ENCODE measurements at places on chromosomes 1 and 21.

DNA sequence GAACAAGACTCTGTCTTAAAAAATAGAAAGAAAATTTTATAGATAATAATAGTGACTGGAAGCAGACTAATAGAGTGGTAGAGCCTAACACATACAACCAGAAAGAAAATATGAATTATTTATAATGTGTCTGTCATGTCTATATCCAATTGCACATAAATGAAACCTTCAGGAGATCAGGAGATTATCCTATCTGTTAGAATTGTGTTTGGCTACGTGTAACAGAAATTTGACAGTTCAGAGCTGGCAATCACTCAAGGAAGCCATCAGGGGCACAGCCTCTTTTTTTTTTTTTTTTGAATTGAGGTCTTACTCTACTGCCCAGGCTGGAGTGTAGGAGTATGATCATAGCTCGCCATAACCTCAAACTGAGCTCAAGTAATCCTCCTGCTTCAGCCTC is 157.2 kb downstream of the TGFB2 start:
- DNase-seq = no peak

DNA sequence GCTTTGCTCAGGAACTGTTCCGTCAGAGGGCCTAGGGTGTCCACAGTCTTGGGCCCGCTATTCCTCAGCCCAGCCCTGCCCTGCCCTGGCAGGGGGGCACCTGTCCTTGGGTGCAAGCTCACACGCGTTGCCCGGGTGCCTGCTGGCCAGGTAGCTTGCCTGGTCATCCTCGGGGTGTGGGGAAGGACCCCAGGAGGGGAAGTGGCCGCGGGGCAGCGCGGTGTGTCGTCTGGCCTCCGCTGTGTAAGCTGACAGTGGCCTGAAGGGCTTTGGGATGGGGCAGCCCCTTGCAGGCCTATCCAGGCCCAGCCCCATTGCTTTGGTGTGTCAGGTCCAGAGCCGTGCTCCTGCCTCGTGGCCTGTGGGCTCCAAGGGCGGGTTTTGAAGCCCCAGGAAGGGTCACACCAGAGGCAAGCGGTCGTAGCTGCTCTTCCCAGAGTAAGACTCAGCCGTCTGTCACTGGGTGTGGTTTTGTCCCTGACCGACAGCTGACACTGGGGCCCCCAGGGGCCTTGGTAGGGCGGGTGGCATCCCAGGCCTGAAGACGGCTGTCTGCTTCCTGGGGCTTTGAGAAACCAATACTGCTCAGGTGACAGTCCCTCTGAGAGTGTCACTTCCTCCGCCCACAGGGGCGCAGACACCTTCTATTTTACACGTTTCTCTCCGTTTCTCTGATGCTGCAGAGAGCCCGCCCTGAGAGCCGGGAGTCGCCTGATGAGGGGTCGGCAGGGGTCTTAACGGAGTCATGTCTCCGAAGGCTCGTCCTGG is 72.1 kb downstream of the SKI start:
- no peak for DNase-seq

DNA sequence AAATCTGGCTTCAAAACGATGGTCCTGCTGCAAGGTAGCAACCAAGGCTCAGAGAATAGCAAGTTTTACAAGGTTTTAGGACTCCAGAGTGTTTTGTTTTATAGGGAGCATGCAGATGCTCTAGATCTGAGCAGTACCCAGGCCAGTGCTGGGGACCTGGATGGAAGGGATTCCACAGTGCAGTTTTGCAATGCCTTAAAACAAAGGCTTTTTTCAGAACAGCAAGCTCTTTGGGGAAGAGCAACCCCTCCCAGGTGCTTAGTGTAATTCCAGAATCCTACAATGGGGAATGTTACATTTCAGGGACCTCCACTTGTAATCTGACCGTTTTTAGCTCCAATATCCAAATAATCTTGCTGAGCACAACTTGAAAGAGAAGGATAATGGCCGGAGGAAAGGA is 6.7 kb downstream of the ROR1 start:
- DNase-seq = no peak

GRCh38 chr1:48177257-48177656 is 45.3 kb upstream of the SLC5A9 start:
- DNase-seq = peak; percentile 14

DNA sequence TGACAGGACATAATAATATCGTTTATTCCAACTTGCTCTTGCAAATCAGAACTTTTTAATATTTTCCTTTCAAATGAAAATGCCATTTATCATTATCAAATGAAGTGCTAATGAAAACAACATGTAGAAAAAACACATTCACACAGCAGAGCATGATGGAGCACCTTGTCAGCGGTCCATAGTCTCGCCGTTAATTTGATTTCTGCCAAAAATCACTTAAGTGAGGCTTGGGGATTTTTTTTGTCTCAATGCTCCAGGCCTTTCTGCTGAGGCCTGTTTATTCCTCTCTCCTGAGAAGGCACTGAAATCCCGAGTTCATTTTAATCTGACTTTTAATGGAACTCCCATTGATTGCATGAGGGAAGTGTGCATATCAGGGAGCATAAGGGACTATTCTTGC is 122.5 kb downstream of the ELAVL4 start:
- DNase-seq = no peak

GRCh38 chr1:118878661-118879060 is 109.5 kb downstream of the TBX15 start:
- DNase-seq = no peak

DNA sequence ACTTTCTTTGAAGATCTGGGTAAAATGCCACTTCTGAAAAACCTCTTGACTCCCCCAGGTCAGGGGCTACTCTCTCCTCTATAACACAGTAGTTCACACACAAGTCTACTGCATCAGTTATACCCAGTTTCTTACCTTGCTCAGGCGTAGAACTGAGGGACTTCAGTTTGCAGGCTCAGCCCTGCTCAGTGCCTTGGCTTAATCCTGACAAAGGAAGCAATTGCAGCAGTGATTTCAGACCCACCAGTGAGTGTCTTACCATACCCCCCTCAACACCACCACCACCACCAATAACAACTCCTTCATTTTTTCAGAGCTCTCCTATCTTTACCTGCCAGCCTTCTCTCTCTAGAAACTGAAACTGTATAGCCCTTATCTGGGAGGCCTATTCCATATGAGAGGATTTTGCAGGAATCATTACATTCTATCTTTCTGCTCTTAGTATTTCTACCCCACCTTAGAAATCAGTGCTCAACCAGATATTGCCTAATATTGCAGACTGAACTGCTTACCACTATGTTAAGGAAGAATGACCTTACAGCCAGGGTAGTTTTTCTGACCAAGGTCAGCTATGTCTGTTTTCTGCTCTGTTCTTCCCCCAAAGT is 105.5 kb upstream of the S1PR1 start:
- DNase-seq = no peak

DNA sequence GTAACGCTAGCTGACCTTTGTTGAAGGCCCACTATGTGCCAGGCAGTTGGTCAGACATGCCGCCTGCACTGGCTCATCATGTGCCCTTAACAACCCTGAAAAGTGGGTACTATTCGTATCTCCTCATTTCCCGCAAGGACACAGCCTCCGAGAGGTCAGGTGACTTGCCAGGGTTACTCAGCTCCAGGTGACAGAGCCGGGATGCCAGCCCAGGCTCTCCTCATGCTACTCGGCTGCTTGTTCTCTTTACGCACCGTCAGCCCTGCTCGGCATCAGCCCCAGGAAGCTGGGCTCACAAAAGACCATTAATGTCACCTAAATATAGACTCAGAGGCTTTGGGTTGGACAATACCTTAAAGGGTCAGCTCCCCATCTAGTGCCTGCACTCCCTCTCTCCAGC is 29.0 kb downstream of the GRHL3 start:
- no peak for DNase-seq

DNA sequence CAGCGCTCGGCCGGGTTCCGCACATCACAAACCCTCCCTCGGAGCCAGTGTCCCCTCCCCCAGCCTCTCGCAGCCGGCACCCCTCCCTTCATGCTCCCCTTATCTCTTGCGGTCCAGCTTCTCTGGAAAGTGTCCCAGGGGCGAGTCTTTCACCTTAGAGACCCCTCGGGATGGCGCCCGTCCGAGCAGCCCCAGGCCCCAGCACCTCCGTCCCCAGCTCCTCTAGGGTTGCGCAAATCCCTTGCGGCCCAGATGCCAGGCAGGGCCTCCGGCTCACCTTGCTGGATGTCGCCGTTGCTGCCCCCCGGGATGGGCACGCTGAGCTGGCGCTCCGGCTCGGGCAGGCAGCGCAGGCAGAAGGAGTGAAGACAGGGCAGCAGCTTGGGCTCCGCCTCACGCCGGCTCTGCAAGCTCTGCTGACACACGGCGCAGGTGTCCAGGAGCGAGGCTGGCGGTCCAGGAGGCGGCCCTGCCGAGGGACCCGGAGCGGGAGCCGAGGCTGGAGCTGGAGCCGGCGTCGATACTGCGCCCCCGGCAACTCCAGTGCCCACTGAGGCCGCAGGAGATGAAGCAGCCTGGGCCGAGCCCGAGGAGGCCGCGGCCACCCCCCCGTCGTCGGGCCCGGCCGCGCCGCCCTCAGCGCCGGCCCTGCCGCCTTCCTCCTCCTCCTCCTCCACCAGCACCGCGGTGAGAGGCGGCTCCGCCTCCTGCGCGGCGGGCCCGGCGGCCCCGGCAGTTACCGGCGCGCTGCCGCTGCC is 550 bp downstream of the TRIM33 start:
- peak; percentile 12 for DNase-seq

GRCh38 chr1:57324388-57324787 is 99.5 kb downstream of the DAB1 start:
- DNase-seq = no peak

DNA sequence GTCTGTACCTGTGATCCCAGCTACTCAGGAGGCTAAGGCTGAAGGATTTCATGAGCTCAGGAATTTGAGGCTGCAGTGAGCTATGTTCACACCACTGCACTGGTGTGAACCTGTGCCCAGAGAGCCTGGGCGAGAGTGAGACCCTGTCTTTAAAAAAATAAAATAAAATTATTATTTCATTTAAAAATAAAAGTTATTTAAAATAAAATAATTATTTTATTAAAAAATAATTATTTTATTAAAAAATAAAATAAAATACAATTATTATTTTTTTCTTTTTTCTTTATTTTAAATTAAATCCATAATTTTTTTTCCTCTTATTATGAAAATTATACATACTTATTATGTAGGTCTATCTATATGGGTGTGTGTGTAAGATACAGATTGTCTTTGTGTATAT is 53.6 kb downstream of the LHX9 start:
- no peak for DNase-seq

DNA sequence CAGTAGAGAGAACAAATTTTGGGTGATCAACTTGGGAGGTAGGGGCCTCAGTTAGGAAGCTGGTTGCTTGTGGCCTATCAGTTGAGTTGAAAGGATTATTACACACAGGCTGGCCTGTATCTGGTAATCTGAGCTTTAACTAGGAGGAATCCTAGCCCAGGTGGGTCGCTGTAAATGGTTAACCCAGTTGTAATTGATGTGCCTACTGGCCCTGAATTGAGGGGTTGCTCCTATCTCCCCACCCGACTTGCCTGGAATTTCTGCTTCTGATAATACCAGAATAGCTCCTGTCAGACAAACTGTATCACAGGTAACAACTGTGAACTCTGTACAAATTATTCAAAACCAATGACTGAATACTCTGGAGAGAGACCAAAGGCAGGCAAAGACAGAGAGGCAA is 210.4 kb upstream of the RUNX1 start:
- DNase-seq = no peak

DNA sequence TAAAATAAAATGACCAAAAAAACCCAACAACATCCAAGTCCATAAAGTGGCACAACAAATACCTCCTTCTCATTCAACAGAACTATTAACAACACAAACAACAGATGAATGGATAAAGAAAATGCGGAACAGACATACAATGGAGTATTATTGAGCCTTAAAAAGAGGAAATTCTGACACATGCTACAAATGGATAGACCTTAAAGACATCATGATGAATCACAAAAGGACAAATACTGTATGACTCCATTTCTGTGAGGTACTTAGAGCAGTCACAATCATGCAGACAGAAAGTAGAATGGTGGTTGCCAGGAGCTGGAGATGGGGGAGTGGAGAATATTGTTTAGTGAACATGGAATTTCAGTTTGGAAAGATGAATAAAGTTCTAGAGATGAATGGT is 42.6 kb downstream of the EYA3 start:
- no peak for DNase-seq

DNA sequence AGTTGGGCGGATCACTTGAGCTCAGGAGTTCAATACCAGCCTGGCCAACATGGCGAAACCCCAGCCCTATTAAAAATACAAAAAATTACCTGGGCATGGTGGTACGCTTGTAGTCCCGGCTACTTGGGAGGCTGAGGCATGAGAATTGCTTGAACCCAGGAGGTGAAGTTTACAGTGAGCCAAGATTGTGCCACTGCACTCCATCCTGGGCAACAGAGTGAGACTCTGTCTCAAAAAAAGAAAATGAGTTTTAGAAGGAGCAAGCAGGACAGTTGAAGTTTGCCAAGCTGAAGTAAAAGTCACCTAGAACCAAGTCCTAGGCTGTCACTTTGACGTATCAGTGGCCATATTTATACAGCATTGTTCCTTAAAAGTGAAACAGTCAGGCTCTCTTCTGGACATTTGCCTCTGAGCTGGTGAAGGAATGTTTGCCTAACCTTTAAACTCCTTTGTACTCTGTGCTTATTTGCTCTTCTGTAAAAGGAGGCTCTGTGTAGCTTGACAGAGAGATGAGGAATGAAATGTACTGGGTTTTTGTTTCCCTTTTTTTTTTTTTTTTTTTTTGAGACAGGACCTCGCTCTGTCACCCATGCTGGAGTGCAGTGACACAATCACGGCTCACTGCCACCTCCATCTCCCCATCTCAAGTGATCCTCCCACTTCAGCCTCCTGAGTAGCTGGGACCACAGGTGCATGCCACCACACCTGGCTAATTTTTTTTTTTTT is 2.8 kb downstream of the RAB4A start:
- DNase-seq = peak; percentile 12

DNA sequence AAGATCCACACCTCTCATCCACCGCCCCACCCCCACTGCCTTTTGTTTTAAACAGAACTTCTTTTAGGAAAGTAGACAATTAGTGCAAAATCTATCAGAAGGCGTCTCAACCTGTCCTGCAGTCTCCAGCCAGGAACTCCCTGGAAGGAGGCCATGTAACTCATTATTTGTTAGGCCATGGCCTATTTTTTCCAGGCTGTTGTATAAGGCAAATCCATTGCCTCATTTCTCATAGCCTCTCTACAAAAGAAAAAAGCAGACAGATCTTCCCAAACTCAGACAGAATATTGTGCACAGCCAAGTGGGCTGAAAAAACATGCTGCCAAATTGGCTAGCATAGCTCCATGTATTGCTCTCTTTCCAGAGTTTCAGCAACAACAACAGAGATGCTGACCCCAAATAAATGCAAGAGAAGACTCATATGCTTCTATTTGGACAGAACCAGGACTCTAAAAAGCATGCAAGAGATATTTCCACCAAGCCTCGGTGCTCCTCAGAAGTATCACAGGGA is 770.7 kb upstream of the CXADR start:
- DNase-seq = no peak

Data from fibroblast of mammary gland (primary cell).